ENCODE measurements at places on chromosomes 13 and 19.
A peak's percentile ranks its signal among the peaks of the same experiment; 100 is the strongest.

GRCh38 chr13:110971486-110971885, 56.6 kb upstream of the ANKRD10 start:
- no peak for DNase-seq

GRCh38 chr19:10984166-10984735, 23.4 kb downstream of the SMARCA4 start:
- no peak for DNase-seq

DNA sequence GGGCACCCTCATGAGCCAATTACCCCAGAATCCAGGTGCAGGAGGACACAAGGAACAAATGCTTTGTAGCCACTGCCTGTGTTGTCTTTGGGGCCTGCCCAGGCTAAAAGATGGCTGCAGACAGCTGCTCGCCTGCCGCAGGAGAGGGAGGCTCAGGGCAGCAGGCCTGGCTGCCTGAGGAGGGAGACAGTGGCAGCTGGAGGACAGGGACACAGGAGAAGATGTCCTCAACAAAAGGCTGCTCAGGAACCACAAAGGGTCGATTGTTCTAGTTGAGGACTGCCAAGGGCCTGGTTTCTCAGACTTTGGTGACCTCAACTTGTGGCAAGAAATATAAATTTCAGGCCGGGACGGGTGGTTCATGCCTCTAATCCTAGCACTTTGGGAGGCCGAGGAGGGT, 7.6 kb downstream of the SIRT2 start:
- no peak for DNase-seq

GRCh38 chr13:94268661-94269060, 210.8 kb downstream of the DCT start:
- no peak for DNase-seq

DNA sequence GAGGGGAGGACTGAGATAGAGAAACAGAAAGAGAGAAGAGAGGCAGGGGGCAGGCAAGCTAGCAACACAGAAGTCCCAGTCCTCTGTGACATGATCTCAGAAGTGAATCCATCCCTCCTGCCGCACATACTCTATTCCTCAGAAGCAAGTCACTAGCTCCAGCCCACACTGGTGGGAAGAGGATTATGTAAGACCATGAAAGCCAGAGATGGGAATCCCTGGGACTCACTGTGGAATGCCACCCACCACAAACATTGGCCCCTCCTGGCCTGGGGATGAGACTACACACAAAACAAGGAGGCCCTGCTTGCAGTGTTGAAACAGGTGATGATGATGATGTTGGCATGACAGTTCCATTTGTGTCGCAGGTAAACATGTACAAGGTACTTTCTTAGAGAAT, 419.9 kb downstream of the IRS2 start:
- no peak for DNase-seq

DNA sequence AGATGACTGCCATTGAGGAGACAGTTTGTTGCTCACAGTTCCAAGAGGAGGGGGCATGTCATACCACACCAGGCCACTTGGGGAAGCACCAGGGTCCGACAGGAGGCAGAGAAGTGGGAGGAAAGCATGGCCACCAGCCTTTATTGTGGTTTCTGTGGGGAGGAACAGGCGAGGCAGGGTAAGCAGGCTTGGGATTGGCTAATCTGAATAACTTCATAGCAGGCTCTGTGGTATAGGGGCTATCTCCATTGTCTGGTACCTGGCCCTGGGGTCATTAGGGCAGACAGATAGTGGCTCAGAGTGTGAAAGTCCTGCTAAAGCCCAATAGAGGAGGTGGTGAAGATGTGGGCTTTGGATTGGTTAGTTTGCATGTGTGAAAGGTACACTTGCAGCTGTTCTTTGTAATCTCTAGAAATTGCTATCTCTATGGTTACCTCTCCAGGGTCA, 35.5 kb downstream of the CBY2 start:
- DNase-seq, result no peak

- DNase-seq, result no peak
Measured at GRCh38 chr19:16795731-16796130, 33.5 kb upstream of the SIN3B start.

- DNase-seq, result no peak
Measured at GRCh38 chr19:2016041-2016807, 710 bp upstream of the BTBD2 start.

- DNase-seq, result peak; percentile 93
Measured at GRCh38 chr19:55301459-55302317, 17.9 kb downstream of the BRSK1 start.

DNA sequence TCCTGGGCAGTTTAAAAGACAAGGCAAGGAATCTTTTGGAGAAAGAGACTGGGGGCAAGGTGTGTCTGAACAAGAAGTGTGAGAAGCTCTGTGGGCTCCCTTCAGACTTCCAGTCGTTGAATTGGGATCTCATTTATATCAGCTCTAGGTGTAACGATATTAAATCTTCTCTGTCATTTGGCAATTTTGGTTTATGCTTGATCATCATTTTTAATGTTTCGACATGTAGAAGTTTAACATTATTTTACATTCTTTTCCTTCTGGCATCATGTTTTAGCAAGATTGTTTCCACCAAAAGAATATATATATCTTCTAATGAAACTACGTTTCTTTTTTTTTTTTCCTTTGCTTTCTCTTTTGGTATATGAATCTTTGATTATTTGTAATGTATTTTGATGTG, 49.3 kb downstream of the USPL1 start:
- no peak for DNase-seq

GRCh38 chr13:49651570-49652354, 23.5 kb downstream of the ARL11 start:
- DNase-seq, result no peak

- no peak for DNase-seq
Measured at GRCh38 chr19:34067861-34068271, 104.4 kb upstream of the LSM14A start.

DNA sequence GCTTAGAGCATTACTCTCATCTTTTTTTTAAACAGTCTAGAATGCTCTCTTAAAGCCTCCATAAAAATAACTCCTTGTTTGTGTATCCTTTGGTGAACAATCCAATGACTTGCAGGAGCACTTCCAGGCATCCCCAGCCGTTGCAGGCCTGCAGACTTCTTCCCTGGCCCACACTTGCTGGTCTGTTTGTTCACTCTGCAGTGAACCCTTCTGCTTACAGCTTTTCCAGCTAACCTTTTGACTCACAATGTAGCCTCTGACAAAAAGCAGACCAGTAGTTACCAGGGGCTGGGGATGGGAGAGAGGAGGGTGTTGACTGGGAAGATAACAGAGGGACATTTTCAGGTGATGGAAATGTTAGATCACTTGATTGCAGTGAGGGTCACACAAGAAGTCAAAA, 9.1 kb downstream of the GPR42 start:
- DNase-seq, result no peak

GRCh38 chr13:76512721-76513145, 373.5 kb downstream of the KCTD12 start:
- no peak for DNase-seq

GRCh38 chr13:110293649-110294048, 13.3 kb downstream of the COL4A1 start:
- DNase-seq, result no peak

- DNase-seq, result no peak
Measured at GRCh38 chr19:3839941-3840340, 28.9 kb downstream of the ZFR2 start.

- no peak for DNase-seq
Measured at GRCh38 chr13:59706101-59706976, 457.4 kb downstream of the DIAPH3 start.

GRCh38 chr13:51477653-51478324, 25.0 kb upstream of the INTS6 start:
- DNase-seq, result no peak

GRCh38 chr13:48402325-48402932, 10.5 kb downstream of the LPAR6 start:
- DNase-seq, result no peak

GRCh38 chr19:1775951-1776605, 22.8 kb downstream of the ONECUT3 start:
- no peak for DNase-seq

- DNase-seq, result no peak
Measured at GRCh38 chr13:50415428-50415827, 400.2 kb downstream of the KCNRG start.

GRCh38 chr13:107678075-107678689, 537.2 kb downstream of the LIG4 start:
- DNase-seq, result no peak

DNA sequence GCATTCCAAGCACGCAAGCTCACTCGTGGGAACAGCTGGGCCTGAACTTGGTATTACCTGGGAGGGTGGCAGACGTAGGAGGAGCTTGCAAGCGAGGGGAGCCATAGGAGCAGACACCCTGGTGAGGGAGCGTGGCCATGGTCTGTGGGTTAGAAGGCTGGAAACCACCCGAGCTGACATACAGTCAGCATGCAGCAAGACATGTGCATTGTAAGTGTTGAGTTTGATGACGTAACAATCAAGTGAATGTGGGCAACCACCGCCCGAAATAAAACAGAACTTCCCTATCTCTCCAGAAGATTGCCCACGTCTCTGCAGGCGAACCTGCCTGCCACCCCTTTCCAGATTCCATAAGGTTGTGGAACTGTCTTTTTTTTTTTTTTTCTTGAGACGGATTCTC, 26.8 kb downstream of the UBXN6 start:
- no peak for DNase-seq

GRCh38 chr19:30596813-30597399, 224.7 kb downstream of the ZNF536 start:
- DNase-seq, result no peak

DNA sequence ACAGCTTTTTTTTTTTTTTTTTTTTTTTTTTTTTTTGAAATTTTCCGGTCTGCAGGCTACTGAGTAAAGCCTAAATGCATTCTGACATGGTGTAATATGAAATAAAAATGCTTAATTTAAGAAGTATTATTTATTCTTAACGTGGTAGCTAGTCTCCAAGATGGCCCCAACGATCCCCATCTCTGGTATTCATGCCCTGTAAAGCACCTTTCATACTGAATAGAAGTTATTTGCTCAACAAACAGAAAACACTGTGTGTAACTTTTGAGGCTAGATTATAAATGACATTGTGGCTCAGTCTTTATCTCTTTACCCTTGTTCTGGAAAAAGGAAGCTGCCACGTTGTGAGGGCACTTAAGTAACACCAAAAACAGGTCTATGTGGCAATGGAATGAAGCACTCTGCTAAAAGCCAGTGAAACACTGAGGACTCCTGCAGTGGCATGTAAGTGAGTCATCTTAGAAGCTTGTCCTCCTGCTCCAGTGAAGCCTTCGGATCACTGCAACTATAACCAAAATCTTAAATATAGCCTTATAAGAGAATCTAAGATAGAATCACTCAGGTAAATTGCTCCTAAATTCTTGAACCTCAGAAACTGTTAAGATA, 128.7 kb downstream of the UGGT2 start:
- DNase-seq, result no peak

GRCh38 chr13:76872675-76873074, 13.5 kb downstream of the KCTD12 start:
- no peak for DNase-seq

- no peak for DNase-seq
Measured at GRCh38 chr13:20399515-20399914, 126.1 kb downstream of the CRYL1 start.

- no peak for DNase-seq
Measured at GRCh38 chr19:55661826-55662225, 7.0 kb downstream of the U2AF2 start.

DNA sequence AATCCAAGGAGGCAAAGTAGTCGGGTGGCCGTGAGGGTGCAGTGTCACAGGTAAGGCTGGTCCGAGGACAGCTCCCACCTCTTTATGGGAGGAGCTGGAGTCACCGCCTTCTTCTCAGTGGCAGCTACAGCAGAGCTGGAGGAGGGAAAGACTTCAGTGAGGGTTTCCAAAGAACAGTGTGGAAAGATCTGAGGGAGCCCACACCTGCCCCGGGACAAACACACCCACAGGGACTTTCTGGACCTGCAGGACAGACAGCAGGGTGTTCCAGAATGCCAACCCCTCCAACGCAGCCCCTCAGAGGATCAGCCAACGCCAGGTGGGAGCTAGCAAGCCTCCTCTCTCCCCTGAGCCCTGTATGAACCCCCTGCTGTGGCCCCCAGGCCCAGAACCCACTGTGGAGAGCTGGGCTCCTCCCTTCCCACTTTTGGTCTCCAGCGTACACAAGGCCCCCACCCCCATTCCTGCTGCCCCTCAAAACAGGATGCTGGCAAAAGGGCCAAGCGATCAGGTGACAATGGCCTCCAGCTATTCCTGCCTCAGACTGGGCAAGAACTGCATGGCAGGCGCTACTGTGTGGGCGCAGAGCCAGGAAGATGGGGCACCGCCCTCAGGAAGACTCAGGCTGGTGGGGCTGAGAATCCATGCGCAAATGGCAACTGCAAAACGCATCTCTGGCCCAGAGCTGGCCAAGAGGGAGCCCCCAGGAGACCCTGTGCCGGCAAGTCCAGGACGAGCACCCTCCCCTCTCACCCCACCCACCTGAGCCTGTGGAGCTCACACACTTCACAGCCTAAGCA, 3.5 kb upstream of the CD320 start:
- DNase-seq, result no peak

DNA sequence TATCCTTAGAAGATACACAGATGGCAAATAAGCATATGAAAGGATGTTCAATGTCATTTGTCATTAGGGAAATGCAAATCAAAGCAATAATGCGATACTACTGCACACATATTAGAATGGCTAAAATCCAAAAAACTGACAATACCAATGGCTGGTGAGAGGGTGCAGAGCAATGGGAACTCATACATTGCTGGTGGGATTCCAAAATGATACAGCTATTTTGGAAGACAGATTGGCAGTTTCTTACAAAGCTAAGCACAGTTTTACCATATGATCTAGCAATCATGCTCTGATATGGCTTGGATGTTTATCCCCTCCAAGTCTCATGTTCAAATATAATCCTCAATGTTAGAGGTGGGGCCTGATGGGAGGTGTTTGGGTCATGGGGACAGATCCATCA, 122.6 kb downstream of the KCTD15 start:
- DNase-seq, result no peak

GRCh38 chr13:99724633-99725517, 223.6 kb downstream of the TM9SF2 start:
- DNase-seq, result no peak

DNA sequence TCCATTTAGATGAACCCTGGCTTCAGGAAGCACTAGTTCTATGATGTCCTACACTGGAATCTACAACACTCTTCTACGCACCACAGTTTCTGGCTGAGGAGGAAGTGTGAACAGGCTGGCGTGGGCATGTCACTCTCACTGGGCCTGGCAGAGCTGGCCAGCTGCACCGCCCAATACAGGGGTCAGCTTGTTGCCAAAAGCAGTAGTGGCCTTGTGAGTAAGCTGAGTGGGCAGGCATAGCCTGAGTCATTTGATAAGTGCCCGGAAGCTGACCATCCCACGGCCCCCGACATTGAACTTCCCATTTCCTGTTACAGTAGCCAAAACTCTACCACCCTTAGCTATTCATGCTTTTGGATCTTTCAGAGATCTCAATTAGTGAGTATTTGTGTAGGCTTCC, 240.9 kb upstream of the SERP2 start:
- no peak for DNase-seq
